Activated CD4-positive, alpha-beta T cell treated with anti-CD3 and anti-CD28 coated beads for 36 hours (primary cell): ENCODE measurements at places on chromosomes 3 and 15.

GRCh38 chr15:36221992-36222391 lies 357.4 kb upstream of the CDIN1 start:
- H3K27me3 ChIP-seq: no peaks in the 10 kb centered on the region
- no peak overlapping the region for H3K4me3 ChIP-seq

- peaks cover 43% of the 10 kb centered on the region for H3K36me3 ChIP-seq
- DNase-seq: peak; percentile 40
- no peaks in the 10 kb centered on the region for H3K27me3 ChIP-seq
- H3K27ac ChIP-seq: peak overlapping the region; percentile 93
- H3K4me1 ChIP-seq: peaks cover 54% of the 10 kb centered on the region
These were observed 565 bp downstream of the MANF start for GRCh38 chr3:51385621-51386091.

DNA sequence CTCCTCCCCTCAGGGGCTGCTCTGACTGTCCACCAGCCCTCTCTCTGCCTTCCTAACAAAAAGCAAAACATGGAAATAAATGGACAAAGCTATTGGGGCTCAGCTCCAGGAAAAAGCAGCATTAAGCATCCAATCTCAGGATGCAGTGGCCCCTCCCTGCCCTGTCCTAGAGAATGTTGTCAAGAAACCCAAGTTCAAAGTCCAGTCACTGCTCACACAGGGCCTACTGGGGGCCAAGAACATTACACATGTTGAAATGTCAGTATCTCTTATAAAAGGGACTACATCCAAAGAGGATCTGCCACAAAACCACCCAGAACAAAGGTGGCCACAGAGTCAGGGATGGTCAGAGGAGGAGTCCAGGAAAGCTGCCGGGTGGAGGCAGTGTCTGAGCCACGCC lies 7.6 kb upstream of the GRIP2 start:
- no peaks in the 10 kb centered on the region for H3K4me1 ChIP-seq
- no peak for DNase-seq
- H3K36me3 ChIP-seq: no peaks in the 10 kb centered on the region
- no peak overlapping the region for H3K27ac ChIP-seq

- peaks cover 63% of the 10 kb centered on the region for H3K4me1 ChIP-seq
- peak overlapping the region; percentile 95 for H3K27ac ChIP-seq
- H3K4me3 ChIP-seq: peak overlapping the region; percentile 3
- peaks cover 82% of the 10 kb centered on the region for H3K36me3 ChIP-seq
- no peaks in the 10 kb centered on the region for H3K27me3 ChIP-seq
- DNase-seq: no peak
These were observed 602.2 kb downstream of the FOXP1 start for GRCh38 chr3:70981231-70981880.

DNA sequence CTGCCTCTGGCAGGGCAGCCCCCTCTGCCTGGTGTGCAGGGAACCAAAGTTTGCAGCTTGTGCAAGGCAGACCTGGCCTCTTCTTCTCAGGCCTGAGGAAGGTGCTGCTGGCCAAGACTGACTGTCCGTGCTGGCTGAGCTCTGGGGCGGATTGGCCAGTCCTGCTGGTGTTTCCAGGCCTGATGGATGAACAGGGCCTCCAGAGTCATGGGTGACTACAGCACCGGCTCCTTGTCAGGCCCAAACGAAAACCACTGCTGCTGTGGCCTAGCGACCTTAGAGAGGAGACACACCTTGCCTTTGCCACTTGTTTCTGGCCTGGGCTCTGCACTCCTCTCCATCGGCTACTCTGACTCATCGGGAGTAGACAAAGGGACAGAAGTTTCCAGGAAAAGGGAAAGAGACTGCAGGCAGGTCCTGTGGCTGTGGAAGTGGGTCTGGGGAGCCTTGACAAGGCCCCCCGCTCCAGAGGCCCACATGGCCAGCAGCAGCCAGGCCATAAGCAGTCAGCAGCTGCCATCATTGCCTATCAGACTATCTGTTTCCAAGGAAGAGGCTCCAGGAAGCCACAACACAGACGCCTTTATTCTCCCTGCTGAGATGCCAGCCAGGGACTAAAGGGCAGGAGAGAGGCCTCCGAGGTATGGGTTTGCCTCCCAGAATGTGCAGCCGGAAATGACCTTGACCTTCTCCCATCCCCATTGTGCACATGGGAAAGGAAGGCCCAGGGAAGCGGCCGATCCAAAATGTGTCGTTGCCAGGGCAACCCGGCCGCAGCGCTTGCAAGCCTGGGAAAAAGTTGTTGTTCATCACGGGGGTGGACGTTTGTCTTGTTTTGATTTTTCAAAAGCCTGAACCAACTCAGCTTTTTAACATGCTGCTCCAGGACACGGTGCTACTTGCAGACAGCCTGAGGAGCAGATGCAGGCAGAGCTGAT lies 160.5 kb downstream of the CHSY1 start:
- H3K27me3 ChIP-seq: no peaks in the 10 kb centered on the region
- H3K4me3 ChIP-seq: no peak overlapping the region
- no peak for DNase-seq
- H3K36me3 ChIP-seq: no peaks in the 10 kb centered on the region

DNA sequence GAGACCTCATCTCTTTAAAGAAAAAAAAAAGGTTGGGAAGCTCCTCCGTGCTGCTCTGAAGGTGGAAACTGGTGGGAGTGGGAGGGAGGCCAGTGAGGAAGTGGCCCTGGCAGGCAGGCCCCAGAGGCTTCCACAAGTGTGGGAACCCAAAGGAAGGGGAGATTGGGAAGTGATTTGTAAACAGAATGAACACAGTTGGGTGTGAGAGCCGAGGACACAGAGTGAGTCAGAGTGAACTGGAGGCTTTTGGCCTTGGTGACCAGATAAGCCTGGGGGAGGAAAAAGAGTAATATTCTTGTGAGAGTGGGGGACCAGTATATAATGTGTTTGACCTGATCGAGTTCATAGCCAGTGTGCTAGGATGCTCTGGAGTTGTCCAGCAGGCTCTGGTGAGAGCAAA lies 23.0 kb downstream of the MKRN2 start:
- H3K36me3 ChIP-seq: peaks cover 69% of the 10 kb centered on the region
- H3K27me3 ChIP-seq: no peaks in the 10 kb centered on the region
- H3K4me3 ChIP-seq: no peak overlapping the region
- no peak for DNase-seq
- peak overlapping the region; percentile 61 for H3K27ac ChIP-seq
- H3K4me1 ChIP-seq: no peaks in the 10 kb centered on the region

- no peaks in the 10 kb centered on the region for H3K27me3 ChIP-seq
- H3K4me3 ChIP-seq: no peak overlapping the region
- H3K36me3 ChIP-seq: no peaks in the 10 kb centered on the region
- H3K4me1 ChIP-seq: no peaks in the 10 kb centered on the region
These were observed 82.9 kb downstream of the CHDH start for GRCh38 chr3:53763353-53763752.

- H3K36me3 ChIP-seq: no peaks in the 10 kb centered on the region
- DNase-seq: peak; percentile 55
- H3K4me1 ChIP-seq: no peaks in the 10 kb centered on the region
- no peak overlapping the region for H3K4me3 ChIP-seq
- H3K27me3 ChIP-seq: peaks cover 11% of the 10 kb centered on the region
- no peak overlapping the region for H3K27ac ChIP-seq
These were observed 39.7 kb downstream of the GLDN start for GRCh38 chr15:51380999-51381806.

- no peak overlapping the region for H3K4me3 ChIP-seq
- no peak overlapping the region for H3K27ac ChIP-seq
- no peak for DNase-seq
- H3K36me3 ChIP-seq: no peaks in the 10 kb centered on the region
These were observed 210.3 kb upstream of the STT3B start for GRCh38 chr3:31322460-31322859.
